ENCODE measurements at places on chromosomes 2 and 18.

GRCh38 chr2:207771421-207771820 lies 1.7 kb upstream of the FZD5 start:
- no peak for DNase-seq

GRCh38 chr2:216862628-216863398 lies 2.9 kb upstream of the TNP1 start:
- no peak for DNase-seq

- no peak for DNase-seq
Observed at GRCh38 chr2:16785149-16785548, 119.5 kb upstream of the CYRIA start.

- no peak for DNase-seq
Observed at GRCh38 chr2:57906152-57906732, 140.4 kb upstream of the VRK2 start.

DNA sequence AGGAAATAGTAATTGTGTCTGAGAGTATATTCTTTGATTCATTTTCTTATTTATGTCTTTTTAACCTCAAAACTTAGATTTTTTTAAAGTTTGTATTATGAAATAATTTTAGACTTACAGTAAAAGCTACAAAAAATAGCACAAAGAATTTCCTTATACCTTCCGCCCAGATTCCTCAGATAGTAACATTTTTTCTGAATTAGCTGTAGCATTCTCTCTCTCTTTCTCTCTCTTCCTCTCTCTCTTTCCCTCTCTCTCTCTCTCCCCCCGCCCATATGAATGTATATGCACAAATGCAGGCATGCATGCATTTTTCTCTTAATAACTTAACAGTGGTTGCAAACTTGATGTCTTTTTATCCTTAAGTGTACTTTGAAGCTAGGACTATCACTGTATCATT lies 361.1 kb upstream of the NRP2 start:
- no peak for DNase-seq

DNA sequence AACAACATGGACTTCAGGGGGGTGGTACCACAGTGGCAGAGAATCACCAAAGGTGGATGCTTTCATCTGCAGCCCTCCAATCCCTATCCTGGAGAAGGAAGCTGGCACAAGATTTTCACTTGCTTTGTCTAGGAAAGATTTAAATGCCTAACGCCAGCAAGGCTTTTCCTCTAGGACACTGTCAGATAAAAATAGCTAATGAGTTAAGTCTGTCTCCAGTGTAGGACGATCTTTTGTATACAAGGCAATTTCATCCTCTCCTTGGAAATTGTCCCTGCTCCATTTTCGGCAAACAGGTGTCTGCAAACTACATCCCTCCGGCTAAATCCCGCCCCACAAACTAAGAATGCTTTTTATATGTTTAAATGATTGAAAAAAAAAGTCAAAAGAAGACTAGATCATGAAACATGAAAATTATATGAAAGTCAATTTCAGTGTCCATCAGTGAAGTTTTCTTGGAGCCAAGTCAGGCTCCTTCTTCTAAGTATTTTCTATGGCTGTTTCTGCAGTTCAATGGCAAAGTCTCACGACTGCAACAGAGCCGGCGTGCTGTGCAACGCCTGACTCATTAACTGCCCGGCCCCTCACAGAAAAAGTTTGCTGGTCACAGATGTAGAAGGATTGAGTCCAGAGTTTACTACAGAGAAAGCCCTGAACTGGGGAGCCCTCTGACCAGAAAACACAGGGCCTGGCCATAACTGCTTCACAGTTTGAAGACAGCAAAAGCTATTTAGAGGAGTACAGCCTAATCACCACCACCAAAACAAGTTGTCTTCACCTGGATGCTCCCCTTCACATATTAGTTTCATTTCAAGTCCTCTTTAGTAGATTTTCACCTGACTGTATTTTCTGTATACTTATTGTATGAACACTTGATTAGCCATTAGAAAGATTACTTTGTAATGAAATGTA lies 52.3 kb downstream of the PIEZO2 start:
- DNase-seq, result no peak

DNA sequence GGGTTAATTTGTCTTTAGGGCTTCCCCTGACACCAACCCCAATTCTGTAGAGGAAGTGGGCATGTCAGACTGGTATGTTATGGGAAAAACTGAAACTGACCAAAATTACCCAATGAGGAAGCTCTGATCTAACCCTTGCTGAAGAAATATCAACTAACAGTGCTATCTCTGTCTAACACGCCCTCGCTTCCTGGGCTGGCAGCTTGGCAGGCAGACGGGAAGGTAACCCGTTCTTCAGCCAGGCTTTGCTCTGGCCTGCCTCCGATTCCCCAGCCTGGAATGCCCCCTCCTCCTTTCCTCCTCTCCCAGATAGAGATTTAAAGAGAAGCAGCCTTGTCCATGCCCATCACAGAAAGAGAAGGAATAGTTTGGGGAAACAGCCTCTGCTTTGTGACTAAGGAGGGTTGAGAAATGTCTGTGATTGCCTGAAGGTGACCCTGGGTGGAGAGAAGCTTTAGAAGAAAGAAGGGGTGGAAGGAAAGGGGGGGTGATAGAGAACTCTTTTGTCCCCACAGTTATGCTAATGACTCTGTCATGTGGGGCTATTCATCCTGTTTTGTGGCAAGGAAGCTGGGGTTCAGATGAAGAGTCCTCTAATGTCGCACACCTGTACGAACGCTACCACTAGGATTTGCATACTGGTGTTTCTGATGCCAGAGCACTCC lies 15.4 kb downstream of the HK2 start:
- DNase-seq, result no peak

DNA sequence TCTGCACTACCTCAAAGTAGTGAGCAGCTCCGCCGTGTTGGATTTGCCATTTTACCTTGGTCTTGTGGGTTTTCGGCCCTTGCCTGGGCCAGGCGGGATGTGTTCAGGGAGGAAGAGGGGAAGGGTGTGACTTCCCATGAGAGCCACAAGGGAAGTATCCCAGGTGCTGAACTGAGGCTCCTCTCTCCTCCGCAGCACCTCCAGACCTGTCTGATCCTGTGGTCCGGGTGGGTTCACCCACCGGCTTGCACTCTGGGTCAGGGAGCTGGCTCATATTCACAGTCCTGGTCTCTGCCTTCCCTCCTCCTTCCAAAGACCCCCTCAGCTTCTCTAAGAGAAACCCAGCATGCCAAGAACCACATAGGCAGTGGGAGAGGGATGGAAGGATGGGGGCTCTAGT lies 235.8 kb downstream of the SEPTIN10 start:
- DNase-seq, result no peak

GRCh38 chr18:9615280-9615797 lies 980 bp upstream of the PPP4R1 start:
- no peak for DNase-seq

DNA sequence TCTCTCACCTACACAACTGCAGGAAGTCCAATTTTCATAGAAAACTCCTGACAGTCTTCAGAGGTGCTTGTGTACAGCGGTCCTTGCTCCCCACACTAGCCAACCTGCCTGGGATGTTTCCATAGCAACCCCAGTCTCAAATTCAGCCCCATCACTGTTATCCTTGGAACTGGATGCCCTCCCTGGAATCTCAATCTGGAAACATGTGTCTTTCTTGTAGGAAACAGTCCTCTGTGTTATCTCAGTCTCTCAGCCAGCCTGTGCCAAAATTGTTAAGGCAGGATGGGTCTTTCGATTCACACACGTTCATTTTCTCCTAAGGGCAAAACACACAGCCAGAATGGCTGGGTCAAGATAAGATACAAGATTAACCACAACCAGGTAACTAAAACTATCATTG lies 295.5 kb upstream of the RND3 start:
- no peak for DNase-seq

DNA sequence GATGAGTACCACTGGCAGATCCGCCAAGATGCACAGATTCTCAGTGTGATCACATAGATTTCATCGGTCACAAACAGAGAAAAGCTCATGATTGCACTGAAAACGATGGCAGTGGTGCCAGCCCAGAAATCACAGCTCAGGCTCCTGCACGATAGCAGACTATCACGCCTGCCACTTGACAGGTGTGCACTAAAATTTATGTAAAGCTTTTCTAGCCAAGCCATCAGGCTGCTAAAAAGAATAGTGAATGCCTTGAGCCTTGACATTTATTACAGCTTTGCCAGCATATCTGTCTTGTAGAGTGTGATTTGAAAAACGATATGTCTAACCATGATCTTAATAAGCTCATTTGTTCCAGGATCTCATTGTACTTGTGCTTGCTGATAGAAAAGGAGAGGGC lies 409.5 kb upstream of the CWC22 start:
- DNase-seq, result no peak

- no peak for DNase-seq
Observed at GRCh38 chr2:233428438-233428837, 74.1 kb downstream of the DGKD start.

DNA sequence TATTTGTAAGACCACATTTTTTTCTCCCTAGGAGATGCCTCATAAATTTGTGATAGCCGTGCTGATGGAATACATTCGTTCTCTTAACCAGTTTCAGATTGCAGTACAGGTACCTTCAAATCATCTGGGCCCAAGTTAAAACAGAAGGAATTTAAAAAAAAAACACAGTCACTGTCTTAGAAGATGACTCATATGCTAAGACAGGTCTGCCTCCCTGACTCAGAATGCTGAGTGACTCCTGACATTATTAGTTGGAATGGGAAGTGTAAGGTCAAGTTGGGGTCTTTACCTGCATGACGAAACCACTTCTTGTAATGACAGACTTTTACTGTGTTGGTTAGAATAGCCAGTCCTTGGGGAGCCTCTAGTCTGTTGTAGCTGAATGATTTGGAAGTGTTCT lies 26.3 kb downstream of the RMC1 start:
- no peak for DNase-seq

DNA sequence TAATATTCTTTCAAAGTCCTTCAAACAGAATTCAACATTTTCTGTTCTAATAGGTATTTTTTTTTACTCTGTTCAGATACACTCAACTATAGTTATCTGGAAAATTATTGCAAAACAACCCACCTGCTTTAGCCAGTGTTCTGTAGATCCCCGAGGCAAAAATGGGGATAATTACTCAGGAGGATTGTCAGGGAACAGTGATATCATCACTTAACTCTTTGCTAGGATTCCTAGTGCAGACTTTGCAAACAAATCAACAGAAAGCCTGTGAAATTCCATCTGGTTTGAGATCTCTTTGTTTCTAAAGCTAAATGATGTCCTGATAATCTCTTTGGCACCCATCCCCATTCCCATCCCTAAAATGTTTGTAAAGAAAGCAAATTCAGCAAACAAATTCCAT lies 413.6 kb upstream of the MEIS1 start:
- no peak for DNase-seq

DNA sequence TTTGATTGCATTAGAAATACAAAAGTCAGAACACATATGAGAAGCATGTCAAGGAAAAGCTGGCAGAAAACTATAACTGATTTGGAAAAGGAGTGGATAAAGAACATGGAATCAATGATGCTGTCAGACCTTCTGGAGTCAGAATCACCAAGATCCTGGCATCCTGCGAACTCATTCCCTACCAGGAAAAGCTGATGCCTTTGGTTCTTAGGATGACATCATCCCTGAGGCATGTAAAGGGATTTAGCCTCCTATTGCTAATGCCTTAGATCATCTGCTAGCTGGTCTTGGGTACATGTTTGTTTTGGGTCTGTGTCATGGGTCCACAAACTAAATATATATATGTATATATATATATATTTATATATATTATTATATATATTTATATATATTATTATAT lies 680.7 kb downstream of the EPHA4 start:
- DNase-seq, result no peak

- no peak for DNase-seq
Observed at GRCh38 chr2:230512955-230513748, 97.2 kb downstream of the SP100 start.

- DNase-seq, result no peak
Observed at GRCh38 chr2:88082781-88083180, 15.2 kb downstream of the SMYD1 start.

- no peak for DNase-seq
Observed at GRCh38 chr2:240215676-240216051, 75.2 kb upstream of the OTOS start.

- DNase-seq, result no peak
Observed at GRCh38 chr2:223621901-223622300, 19.7 kb upstream of the SCG2 start.

DNA sequence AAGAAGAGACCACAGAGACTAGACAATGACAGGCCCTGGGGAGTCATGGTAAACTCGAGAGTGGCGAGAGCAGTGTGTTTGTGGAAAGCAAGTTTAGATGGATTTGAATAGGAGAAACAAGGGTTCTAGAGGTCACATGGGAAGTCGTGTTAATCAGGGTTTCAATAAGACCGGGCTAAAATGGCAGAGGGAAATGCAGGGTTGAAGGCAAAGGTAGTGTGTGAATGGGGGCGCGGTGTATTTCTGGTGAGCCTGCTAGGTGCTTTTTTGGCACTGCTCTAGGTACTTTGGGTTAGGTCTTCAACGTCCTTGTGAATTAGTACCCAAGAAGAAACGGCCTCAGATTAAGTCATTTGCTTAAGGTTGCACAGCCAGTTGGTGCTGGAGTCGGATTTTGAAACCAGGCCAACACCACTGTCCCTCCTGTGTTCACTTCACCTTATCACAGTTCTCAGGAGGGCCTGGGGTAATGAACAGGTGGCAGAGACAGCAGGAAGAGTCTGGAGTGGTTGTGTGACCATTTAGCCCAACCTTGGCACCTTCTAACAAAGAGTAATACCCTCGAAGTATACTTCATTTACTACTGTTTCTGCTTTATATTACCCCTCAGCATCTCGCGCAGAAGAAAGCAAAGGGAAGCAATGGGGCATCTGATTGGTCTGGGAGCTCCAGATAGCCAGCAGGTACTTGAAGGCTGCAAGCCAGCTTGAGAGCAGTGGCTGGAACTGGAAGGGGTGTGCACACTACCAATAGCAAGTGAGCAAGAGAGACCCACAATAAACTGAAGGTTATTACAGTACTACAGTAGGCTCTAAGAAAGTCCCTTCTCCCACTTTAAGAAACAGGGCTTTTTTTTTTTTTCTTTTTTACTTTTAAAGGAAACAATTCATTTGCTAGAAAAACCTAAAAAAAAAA lies 33.4 kb upstream of the GAREM2 start:
- DNase-seq, result no peak

GRCh38 chr2:192465141-192465540 lies 270.4 kb upstream of the TMEFF2 start:
- no peak for DNase-seq

DNA sequence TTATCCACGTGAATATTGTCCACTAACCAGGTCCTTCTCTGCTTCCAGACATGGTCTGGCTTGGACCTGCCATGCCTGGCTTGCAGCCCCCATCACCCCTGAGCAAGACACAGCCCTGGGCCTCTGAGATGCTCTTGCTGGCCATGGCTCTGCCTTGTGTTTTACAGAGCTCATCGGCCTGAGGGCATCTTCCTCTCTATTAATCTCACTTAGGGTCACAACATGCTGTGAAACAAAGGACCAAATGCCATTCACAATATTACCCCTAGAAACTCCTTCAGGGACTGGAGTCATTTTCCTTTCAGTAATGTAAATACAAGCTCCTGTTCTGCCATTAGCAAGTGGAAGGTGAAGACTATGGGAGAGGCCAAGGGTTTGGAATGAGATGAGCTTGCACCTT lies 6.8 kb upstream of the TPO start:
- no peak for DNase-seq

- DNase-seq, result no peak
Observed at GRCh38 chr2:229616433-229616832, 97.9 kb downstream of the DNER start.

GRCh38 chr2:126778561-126779501 lies 119.9 kb upstream of the TEX51 start:
- no peak for DNase-seq

Data from cortex of kidney (tissue), 1 donor.